ENCODE measurements at places on chromosomes 5 and 9. TPM values are rescaled to one million over a fixed set of nuclear protein-coding genes. Genes with fewer than 3 reads are reported as not detected.

The DMRT3 gene
- total RNA-seq: not detected

The PCAT7 gene
- 0.78 TPM for total RNA-seq

The IRX4 gene
- total RNA-seq: 0.28 TPM

The RMRP gene
- total RNA-seq: 7.0 TPM

The PCDHA6 gene
- not detected for total RNA-seq

The LTC4S gene
- 0.25 TPM for total RNA-seq

The FAM221B gene
- total RNA-seq: not detected

The EPB41L4B gene
- 10.4 TPM for total RNA-seq

The SV2C gene
- total RNA-seq: not detected

The MINAR2 gene
- not detected for total RNA-seq

The CBY3 gene
- total RNA-seq: not detected

The FGD3 gene
- total RNA-seq: 0.16 TPM

The PHAX gene
- 49.7 TPM for total RNA-seq

The IFNA6 gene
- not detected for total RNA-seq

The ACTBL2 gene
- 0.03 TPM for total RNA-seq

The PPP2R2B gene
- total RNA-seq: 0.14 TPM

The ACOT12 gene
- total RNA-seq: not detected

The SLC23A1 gene
- total RNA-seq: 1.5 TPM
